GM12865 (cell line): ENCODE measurements at places on chromosomes 16 and 17.

- DNase-seq, result no peak
Observed at GRCh38 chr16:62596584-62596983, 560.3 kb upstream of the CDH8 start.

GRCh38 chr16:3007957-3008689 is 4.6 kb upstream of the CLDN9 start:
- DNase-seq, result no peak

DNA sequence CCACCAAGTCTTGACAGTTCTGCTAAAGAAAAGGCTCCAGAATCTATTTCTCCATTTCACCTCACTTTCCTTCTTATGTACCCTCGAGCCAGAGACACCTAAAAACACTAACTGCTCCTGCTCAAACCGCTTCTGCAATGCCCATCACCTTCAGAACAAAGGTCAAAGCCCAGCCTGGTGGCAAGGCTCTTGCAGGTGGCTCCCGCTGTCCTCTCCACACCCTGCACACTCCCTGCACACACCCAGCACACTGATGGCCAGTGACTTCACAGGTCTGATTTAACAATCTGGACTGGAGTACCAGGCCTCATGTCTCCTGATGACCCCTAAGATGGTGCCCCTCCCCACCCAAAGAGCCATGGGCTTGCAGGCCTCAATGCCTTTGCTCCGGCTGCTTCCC is 9.8 kb upstream of the C17orf113 start:
- no peak for DNase-seq

DNA sequence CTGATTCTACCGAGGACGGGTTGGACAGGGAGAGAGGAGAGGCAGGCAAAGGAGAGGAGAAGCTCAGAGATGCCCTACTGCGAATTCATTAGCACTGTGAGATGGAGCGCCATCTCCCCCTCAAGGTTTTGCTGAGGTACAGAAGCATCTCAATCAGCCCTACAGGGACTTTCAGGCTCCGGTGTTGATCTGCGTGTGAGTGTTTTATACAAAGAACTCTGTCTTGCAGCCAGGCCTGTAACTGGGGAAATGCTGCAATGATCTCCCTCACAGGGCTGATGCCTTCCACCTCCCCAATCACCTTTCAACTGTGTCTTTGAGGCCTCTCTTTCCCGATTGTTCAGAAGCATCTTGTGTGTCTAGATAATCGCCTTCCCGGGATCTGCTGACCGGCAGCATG is 74.8 kb downstream of the IRX6 start:
- DNase-seq, result no peak

- DNase-seq, result peak; percentile 9
Observed at GRCh38 chr16:49800876-49801275, 55.0 kb downstream of the ZNF423 start.

DNA sequence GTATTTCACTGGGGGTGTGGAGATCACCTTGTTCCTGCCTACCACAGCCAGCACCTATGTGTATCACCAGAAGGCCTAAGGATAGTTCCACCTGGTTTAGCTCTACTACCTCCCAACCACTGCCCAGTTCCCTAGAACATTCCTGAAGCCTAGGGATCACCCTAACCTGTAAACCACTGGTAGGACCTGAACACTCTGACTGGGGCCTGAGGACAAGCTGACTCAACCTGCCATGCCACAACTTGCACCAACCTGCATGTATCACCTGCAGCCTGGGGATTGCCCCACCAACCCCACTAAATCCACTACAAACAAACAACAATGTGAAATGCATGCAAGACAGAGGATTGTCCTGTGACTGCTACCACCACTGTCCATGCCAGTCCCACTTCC is 128.1 kb downstream of the KIF2B start:
- no peak for DNase-seq

- DNase-seq, result no peak
Observed at GRCh38 chr17:27994586-27994985, 47.9 kb upstream of the NLK start.
